ENCODE measurements at places on chromosomes 1 and 21.

DNA sequence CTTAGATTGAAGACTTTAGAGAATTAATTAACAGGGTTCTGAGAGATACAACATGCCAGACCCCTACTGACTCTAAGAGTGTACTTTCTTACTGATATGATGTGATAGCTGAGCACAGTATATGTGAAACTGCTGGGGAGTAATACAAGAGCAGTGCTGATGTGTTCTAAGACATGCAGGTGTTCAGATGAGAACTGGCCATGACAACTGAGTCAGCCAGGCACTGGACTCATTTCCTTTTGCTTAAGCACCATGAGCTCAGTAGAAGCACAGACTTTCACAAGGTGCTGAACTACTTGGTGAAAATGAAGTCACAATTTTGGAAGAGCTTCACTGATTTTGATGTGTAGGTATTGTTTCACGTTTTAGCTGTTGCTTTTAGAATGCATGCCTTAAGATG, 15.9 kb upstream of the POGZ start:
- no peak for DNase-seq

- no peak for DNase-seq
Measured at GRCh38 chr1:210850556-210850955, 283.4 kb downstream of the KCNH1 start.

DNA sequence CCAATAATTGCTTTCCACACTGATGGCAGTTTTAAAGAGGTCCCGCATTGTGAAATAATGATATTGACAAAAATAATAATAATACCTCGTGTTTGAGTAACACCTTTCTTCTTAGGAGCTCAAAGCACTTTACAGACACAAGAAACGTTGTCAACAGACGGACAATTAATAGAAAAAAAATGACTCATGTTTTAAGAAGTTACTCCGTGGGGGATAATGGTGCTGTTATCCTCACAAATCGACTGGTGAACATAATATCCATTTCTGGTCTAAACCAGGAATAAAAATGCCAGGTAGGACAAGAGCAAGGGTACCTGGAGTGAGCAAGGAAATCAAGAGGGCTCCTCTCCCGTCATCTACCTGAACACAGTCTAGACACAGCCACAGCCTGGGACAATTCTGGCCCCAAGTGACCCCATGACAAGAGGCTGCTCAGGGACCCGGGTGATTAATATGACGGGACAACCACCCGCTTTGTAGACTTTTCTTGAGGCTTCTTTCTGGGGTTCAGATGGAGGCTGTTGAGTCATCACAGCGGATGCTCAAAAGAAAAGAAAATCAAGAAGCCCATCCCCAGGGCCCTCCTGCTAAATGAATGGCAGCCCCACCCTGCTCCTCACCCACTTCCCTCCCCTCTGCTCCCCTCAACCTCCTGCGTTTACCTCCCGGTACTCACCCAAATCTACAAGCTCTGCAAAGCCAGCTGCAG, 146.2 kb upstream of the IRF2BP2 start:
- DNase-seq, result no peak

DNA sequence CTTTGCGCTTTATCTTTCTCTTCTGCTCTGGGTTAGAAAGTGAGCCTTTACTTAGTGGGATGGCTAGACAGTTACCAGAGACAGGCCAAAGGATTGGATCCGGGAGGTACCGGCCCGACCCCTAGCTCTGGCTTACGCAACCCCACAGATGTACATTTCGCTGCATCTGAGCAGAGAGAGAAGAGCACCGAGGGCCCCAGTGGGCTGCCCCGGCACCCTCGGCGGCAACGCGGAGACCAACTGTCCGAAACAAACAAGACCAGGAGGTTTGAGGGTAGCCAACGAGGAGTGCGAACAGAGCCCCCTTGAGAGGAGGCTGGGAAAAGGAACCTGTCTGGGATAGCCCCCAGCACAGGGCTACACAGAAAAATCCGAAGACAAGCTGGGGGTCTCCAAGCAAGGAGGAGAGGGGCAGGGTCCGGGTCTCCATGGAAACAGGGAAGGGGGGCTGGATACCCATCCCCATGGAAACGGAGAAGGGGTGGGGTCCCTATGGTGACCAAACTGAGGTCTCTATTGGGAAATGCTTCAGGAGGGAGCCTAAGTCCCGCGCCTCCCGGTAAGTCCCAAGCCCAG, 373 bp downstream of the MTF1 start:
- no peak for DNase-seq

DNA sequence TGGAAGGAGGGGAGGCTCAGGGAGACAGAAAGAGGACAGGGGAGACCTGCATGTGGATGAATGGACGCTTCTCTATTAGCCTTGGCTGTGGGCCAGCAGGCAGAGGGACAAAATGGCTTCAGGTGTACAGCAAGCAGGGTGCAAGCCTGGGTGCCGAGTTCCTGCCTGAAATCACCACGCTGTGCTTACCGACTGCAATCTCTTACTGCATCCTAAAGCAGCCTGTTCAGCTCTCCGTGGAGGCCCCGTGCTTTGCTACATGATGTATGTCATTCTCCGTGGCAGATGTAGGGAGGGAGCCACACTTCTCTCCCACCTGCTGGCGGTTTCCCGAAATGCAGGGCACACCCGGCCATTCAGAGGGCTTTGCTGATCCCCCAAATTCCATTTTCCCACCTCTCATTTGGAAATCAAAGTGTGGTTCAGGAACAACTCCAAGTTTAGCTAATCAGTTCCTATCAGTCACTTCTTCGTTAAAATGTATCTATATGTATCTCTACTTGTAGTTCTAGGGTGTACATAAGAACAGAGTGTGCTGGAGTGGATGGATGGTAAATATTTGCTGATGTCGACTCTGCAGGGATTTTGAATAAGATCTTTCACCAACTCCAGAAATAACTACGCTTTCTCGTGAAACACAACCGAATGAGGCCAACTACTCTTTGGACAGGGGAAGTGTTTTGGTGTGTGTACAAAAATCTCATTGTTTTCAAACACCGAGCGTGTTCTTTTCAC, 122.3 kb upstream of the BACE2 start:
- DNase-seq, result peak; percentile 28

GRCh38 chr1:101291562-101292380, 55.0 kb downstream of the S1PR1 start:
- DNase-seq, result no peak

GRCh38 chr1:36304970-36305914, 926 bp upstream of the SH3D21 start:
- no peak for DNase-seq

GRCh38 chr1:245310571-245311531, 156.1 kb downstream of the KIF26B start:
- DNase-seq, result no peak

GRCh38 chr1:3215198-3216014, 146.4 kb downstream of the PRDM16 start:
- no peak for DNase-seq
